ENCODE measurements at places on chromosomes 5 and 9. TPM values are rescaled to one million over a fixed set of nuclear protein-coding genes. Genes with fewer than 3 reads are reported as not detected.

The PLPP1 gene
- 17.4 TPM for total RNA-seq

GRCh38 chr5:40355846-40356245, 323.9 kb upstream of the PTGER4 start:
- H3K36me3 ChIP-seq: no peaks in the 10 kb centered on the region
- no peak overlapping the region for H3K4me3 ChIP-seq
- DNase-seq: no peak

DNA sequence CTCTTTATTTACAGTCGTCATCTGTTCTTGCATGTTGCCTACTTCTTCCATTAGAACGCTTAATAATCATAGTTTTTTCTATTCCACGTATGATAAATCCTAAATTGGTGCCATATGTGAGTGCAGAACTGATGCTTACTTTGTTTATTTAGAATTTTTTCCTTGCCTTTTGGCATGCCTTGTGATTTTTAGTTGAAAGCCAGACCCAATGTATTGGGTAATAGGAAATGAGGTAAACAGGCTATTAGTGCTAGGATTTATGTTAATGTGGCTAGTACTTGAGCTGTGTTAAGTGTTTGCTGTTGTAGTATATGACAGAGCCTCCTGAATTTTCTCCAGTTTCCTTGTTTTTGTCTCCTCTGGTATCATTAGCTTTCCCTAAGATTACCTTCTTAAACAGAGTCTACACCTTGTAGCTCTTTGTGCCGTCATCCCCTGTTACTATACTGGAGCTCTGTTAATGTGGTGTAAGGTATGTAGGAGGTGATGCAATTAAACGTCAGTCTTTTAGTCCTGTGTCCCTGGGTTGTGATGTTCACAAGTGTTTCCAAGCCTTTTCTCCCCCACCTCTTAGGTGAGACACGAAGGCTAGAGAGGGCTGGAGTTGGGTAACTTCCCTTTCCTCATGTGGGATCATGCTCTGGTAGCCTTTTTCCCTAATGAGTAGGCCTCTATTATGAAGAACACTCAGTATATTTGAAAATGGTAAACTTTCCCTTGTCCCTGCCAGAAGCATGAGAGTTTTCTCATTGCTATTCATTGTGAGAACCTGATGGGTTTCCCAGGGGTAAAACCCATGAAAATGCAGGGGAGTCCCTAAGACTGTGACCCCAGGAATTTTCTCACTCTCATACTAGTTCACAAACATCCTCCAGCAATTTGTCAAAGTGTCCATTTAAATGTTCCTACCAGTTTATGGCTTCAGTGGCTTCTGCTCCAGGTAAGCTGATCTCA, 21.2 kb downstream of the SPATA31D3 start:
- no peak for DNase-seq
- no peak overlapping the region for H3K4me3 ChIP-seq
- H3K4me1 ChIP-seq: no peaks in the 10 kb centered on the region
- H3K36me3 ChIP-seq: no peaks in the 10 kb centered on the region

- H3K27me3 ChIP-seq: peaks cover 1% of the 10 kb centered on the region
- H3K36me3 ChIP-seq: no peaks in the 10 kb centered on the region
- no peak overlapping the region for H3K4me3 ChIP-seq
- H3K4me1 ChIP-seq: peaks cover 2% of the 10 kb centered on the region
- DNase-seq: no peak
Observed at GRCh38 chr5:103475629-103476240, 86.9 kb downstream of the NUDT12 start.

- H3K4me1 ChIP-seq: no peaks in the 10 kb centered on the region
- no peaks in the 10 kb centered on the region for H3K36me3 ChIP-seq
- peaks cover 4% of the 10 kb centered on the region for H3K27me3 ChIP-seq
- no peak overlapping the region for H3K4me3 ChIP-seq
Observed at GRCh38 chr5:148921350-148921749, 94.9 kb downstream of the ADRB2 start.

- peaks cover 1% of the 10 kb centered on the region for H3K27me3 ChIP-seq
- no peak overlapping the region for H3K27ac ChIP-seq
- H3K36me3 ChIP-seq: peaks cover 9% of the 10 kb centered on the region
- no peak overlapping the region for H3K4me3 ChIP-seq
- H3K4me1 ChIP-seq: no peaks in the 10 kb centered on the region
- DNase-seq: no peak
Observed at GRCh38 chr5:149238540-149238939, 33.1 kb upstream of the AFAP1L1 start.

DNA sequence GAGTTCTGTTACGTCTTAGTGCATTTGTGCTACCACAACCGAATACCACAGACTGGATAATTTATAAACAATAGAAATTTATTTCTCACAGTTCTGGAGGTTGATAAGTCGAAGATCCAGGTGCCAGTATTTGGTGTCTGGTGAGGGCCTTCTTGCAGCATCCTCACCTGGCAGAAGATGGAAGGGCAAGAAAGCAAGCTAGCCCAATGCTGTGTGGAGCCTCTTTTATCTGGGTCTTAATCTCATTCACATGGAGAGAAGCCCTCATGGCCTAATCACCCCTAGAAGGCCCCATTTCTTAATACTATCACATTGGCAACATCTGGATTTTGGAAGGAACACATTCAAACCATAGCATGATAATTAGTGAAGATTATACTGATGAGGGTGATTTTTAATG, 159.3 kb downstream of the CHSY3 start:
- H3K27ac ChIP-seq: no peak overlapping the region
- no peak for DNase-seq
- no peaks in the 10 kb centered on the region for H3K4me1 ChIP-seq
- H3K27me3 ChIP-seq: no peaks in the 10 kb centered on the region
- H3K36me3 ChIP-seq: peaks cover 3% of the 10 kb centered on the region
